ENCODE measurements at places on chromosomes 5 and 9.

DNA sequence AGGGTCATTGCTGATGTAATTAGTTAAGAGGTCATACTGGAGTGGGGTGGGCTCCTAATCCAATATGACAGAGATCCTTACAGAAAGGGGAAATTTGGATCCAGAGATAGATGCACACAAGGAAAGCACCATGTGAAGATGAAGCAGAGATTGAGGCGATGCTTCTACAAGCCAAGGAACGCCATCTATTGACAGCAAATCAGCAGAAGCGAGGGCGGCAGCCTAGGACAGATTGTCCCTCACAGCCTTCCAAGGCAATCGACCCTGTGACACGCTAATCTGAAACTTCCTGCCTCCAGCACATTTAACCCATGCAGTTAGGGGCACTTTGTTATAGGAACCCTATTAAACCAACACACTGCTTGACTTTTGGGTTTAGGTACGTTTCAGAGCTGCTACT is 285.1 kb upstream of the DAP start:
- DNase-seq, result no peak

- DNase-seq, result no peak
Measured at GRCh38 chr9:113468716-113469448, 5.4 kb downstream of the RGS3 start.

DNA sequence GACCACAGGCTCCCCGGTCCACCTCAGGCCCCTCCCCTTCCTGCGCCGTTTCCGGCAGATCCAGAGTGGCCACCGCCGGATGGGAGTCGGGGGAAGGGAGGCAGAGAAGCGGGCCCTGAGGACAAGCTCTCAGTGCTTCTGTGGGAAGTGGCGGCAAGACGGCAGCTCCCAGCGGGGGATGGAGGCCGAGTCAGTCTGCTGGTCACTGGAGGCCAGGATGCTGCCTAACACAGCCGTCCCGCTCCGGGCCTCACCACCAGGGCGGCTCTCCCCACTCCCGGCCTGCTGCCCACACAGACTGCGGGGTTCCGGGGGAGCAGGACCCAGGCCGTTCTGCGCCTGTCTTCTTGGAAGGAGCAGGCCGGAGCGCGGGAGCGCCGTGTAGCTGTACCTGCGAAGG is 31.4 kb downstream of the FXN start:
- DNase-seq, result no peak

- DNase-seq, result no peak
Measured at GRCh38 chr9:37259951-37260350, 139.6 kb downstream of the ZCCHC7 start.

- DNase-seq, result no peak
Measured at GRCh38 chr5:140005145-140005591, 37.9 kb downstream of the NRG2 start.

All from HS-5 (cell line).